ENCODE measurements at places on chromosomes 5 and 9. TPM values are rescaled to one million over a fixed set of nuclear protein-coding genes. Genes with fewer than 3 reads are reported as not detected.

- no peak overlapping the region for H3K27ac ChIP-seq
- peaks cover 18% of the 10 kb centered on the region for H3K36me3 ChIP-seq
- H3K4me3 ChIP-seq = no peak overlapping the region
- no peaks in the 10 kb centered on the region for H3K27me3 ChIP-seq
These were observed 32.5 kb downstream of the LEAP2 start for GRCh38 chr5:132905938-132906337.

Gene SV2C
- total RNA-seq = 0.15 TPM

GRCh38 chr5:10479154-10479721 is 37.6 kb downstream of the ROPN1L start:
- peaks cover 2% of the 10 kb centered on the region for H3K27me3 ChIP-seq
- no peak overlapping the region for H3K4me3 ChIP-seq
- DNase-seq = no peak

DNA sequence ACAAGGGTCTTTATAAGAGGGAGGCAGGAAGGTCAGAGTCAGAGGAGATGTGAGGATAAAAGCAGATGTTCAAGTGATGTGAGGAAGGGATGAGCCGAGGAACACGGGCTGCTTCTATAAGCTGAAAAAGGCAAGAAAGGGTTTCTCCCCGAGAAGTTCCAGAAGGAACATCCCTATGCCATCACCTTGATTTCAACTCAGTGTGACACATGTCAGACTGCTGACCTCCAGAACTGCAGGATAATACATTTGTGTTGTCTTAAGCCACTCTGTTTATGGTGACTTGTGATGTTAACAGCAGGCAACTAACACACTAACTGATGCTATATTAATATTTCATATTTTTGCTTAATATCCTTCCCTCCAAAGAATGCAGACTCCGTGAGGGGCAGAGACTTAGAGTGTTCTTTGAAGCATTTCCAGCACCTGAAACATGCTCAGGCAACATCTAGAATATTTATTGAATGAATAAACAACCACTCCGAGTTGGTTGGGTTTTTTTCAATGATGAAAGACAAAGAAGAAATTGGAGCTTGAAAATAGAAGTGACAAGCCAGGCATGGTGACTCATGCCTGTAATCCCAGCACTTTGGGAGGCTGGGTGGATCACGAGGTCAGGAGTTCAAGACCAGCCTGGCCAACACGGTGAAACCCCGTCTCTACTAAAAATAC is 77.6 kb upstream of the ADRA1B start:
- H3K27ac ChIP-seq = no peak overlapping the region
- no peak overlapping the region for H3K4me3 ChIP-seq
- H3K4me1 ChIP-seq = peaks cover 2% of the 10 kb centered on the region
- H3K36me3 ChIP-seq = no peaks in the 10 kb centered on the region
- DNase-seq = no peak
- H3K27me3 ChIP-seq = no peaks in the 10 kb centered on the region

GRCh38 chr5:168409591-168410458 is 76.4 kb upstream of the RARS1 start:
- no peak overlapping the region for H3K27ac ChIP-seq
- H3K4me1 ChIP-seq = peaks cover 4% of the 10 kb centered on the region
- H3K4me3 ChIP-seq = no peak overlapping the region
- H3K36me3 ChIP-seq = no peaks in the 10 kb centered on the region

DNA sequence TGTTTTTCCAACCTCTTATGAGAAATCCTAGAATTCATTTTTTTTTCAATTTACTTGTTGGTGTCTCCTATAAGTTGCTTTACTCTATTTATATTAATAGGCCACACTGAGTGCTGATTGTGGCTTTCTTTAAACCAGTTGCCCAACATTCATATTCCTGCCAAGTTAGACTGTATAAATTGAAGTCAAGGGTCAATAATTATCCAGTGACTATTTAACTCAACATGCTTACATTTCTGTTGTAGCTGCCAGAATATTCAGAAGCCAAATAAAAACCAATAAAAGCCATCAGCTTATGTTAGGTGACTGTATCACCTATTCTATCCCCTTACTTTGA is 169.0 kb downstream of the PTPRD start:
- no peaks in the 10 kb centered on the region for H3K36me3 ChIP-seq
- H3K4me3 ChIP-seq = no peak overlapping the region
- no peak overlapping the region for H3K27ac ChIP-seq
- H3K27me3 ChIP-seq = no peaks in the 10 kb centered on the region
- no peaks in the 10 kb centered on the region for H3K4me1 ChIP-seq
- DNase-seq = no peak

Measured in endothelial cell (in vitro differentiated cells).